ENCODE measurements at places on chromosomes 5 and 9. TPM values are rescaled to one million over a fixed set of nuclear protein-coding genes. Genes with fewer than 3 reads are reported as not detected.
A peak's percentile ranks its signal among the peaks of the same experiment; 100 is the strongest.

The UCK1 gene
- total RNA-seq: 15.3 TPM

The BHMT2 gene
- 0.72 TPM for total RNA-seq

The ARHGEF39 gene
- total RNA-seq: 2.4 TPM

The TDRD7 gene
- total RNA-seq: 9.8 TPM

The BHMT gene
- 0.36 TPM for total RNA-seq

The CEP78 gene
- 11.8 TPM for total RNA-seq

The WDR38 gene
- total RNA-seq: not detected

The SLC36A2 gene
- total RNA-seq: not detected

GRCh38 chr5:67648201-67648671 lies 451.6 kb upstream of the CD180 start:
- ATAC-seq: peak; percentile 26

DNA sequence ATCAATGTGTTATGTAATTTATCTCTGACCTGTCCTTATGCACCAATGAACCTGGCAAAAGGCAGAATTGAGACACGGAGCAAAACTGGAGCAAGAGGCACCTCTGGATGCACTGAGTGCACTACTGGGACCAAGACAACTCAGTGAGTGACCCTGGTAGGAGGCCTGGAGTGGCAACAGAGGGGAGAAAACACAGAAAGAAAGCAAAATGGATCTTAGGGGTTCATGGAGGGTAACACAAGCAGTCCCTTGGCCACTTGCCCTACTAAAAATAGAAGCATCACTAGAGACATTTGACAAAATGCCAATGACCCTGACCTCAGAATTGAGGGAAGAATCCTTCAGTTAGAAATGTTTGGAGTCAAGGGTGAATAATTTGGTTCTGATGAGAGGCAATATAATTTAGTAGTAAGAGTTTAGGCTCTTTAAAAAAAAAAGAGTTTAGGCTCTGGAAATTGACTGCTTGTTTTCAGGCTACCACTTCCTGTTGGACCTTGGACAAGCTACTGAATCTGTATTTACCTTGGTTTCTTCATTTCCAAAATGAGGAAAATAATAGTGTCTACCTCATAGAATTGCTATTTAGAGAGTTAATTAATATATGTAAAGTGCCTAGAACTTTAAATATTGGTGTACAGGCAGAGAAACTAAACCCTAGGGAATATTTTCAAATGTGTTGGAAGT lies 234.9 kb upstream of the TARS1 start:
- ATAC-seq: no peak

DNA sequence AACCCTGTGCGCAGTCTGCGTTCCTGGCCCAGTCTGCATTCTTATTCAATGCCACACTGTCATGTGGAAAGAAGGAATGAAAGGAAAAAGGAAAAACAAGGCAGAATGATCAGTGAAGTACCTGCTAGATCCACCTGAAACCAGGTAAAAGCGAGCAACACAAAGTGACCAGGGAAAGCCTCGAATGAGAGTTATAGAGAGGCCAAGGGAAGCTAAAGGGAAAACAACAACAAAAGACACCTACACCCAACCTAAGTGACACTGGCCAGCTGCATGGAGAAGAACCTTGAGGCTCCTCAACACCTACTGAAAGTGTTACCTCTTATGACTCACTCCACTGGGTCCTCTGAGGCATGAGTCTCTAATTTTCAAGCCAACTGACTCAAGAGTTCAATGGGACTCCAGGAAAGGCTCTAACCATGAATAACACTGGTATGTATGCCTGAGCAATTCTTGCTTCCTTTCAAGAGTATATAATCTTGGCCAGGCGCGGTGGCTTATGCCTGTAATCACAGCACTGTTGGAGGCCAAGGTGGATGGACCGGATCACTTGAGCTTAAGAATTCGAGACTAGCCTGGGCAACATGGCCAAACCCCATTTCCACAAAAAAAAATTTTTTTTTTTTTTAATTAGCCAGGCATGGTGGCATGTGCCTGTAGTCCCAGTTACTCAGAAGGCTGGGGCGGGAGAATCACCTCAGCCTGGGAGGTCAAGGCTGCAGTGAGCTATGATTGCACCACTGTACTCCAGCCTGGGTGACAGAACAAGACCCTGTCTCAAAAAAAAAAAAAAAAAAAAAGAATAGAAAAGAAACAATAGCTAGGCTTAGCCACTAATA lies 29.0 kb downstream of the MTMR12 start:
- peak; percentile 97 for ATAC-seq

- ATAC-seq: no peak
Measured at GRCh38 chr9:76677481-76678055, 86.7 kb upstream of the PCA3 start.

GRCh38 chr5:103394676-103395075 lies 136.1 kb downstream of the MACIR start:
- no peak for ATAC-seq

DNA sequence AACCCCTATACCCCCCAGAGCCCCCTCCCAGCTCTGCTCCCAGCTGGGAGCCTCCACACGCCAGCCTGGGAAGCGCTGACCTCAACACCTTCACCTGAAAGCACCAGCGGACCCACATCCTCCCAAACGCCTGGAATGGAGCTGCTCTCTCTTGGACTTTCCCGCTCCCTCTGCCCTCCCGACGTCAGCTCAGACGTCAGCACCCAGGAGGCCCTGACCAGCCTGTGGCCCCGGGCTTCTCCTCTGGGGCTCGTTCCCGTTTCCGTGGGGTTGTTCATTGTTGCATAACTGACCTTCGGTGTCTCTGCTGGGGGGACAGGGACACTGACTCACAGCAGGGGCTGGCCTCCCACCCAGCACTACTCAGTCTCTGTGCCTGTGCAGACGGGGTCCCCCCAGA lies 35.0 kb upstream of the SLC6A3 start:
- ATAC-seq: no peak
